ENCODE measurements at places on chromosomes 2 and 18.
A peak's percentile ranks its signal among the peaks of the same experiment; 100 is the strongest.

- DNase-seq, result peak; percentile 9
Measured at GRCh38 chr2:183035298-183035953, 2.8 kb downstream of the NCKAP1 start.

- DNase-seq, result no peak
Measured at GRCh38 chr2:175181877-175182308, 383 bp upstream of the ATP5MC3 start.

- no peak for DNase-seq
Measured at GRCh38 chr18:67846422-67847098, 330.0 kb upstream of the DSEL start.

GRCh38 chr2:232772531-232772930 lies 3.8 kb downstream of the KCNJ13 start:
- no peak for DNase-seq

DNA sequence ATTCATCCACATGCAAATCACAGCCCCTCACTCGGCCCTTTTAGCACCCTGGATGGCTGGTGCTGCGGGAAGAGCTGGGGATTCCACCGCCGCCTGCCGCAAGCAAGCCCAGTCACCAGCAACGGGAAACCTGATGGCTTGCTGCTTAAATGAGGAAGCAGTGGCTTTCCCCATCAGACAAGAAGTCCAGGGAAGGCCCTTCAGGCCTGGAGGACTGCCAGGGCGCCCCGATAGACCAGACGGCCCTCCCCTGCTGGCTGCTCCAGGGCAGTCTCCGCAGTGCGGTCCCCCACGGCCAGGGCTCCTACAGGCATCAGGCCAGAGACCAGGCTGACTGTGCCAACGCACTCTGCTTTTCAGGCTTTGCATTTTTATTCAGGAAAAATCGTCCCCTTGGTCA lies 439.1 kb downstream of the EIPR1 start:
- no peak for DNase-seq

DNA sequence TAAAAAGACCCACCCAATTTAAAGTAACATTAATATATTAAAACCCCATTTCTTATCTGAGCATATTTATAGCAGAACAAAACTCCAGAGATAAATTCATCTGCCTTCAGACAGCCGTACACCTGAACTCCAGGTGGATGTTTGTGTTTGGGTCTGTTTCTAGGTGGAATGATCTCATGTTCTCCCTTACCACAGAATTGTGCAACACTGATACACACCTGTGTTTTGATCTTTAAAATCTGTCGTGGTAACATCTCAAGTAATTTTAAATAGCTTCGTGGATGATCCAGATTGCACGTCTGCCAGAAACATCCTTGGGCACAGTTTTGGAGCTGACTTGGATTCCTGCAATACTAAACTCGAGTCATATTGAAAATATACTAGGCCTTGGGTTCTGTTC lies 207.5 kb upstream of the FOSL2 start:
- DNase-seq, result no peak

DNA sequence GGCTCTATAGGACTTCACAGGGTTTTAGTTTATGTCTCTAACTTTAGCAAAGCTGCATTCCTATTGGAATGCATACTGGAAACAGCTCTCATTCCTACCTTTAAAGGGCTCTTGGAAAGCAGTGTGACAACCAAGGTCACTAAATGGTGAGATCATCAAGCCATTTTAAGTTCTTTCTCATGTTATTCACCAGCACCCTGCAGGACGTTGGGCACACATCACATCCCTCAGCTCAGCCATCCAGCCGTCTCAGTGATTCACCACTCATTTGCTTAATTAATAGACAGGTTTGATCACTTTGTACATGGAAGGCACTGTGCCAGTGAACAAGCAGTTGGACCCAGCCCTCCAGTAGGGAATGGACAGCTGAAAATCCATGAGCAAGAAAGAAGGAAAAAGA lies 32.2 kb upstream of the RBM44 start:
- DNase-seq, result no peak

GRCh38 chr18:9648431-9649163 lies 34.2 kb upstream of the PPP4R1 start:
- no peak for DNase-seq

GRCh38 chr18:26745288-26746181 lies 120.0 kb downstream of the AQP4 start:
- no peak for DNase-seq

GRCh38 chr18:3466872-3467271 lies 16.9 kb downstream of the TGIF1 start:
- DNase-seq, result no peak

DNA sequence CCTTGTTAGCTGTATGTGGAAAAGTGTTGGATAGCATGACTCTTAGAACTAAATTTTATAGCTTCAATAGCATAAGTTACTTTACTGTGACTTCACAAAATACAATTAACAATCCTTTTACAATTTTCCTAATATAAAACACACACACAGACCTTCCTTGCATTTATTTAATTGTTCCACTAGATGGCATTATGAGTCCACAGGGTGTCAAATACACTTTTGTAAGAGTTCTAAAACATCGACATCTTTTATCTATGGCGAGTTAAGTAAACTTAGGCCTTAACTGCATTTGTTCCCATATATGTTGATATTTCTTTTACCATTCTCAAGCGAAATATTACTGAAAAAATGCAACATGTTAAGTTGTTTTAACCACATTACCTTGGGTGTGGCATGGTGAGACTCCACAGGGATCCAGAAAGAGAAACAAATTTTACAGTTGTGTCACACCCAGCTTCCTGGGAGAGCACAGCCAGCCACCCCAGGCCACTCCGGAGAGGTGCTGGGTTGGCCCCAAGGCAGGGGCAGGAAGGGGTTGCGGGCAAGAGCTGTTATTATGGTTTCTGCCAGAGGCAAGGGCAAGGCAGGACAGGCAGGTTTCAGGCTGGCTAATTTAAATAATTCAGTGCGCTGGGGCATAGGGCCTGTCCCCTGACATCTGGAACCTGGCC lies 312.4 kb upstream of the MC4R start:
- no peak for DNase-seq

GRCh38 chr2:144920755-144921530 lies 401.0 kb upstream of the ZEB2 start:
- DNase-seq, result no peak

DNA sequence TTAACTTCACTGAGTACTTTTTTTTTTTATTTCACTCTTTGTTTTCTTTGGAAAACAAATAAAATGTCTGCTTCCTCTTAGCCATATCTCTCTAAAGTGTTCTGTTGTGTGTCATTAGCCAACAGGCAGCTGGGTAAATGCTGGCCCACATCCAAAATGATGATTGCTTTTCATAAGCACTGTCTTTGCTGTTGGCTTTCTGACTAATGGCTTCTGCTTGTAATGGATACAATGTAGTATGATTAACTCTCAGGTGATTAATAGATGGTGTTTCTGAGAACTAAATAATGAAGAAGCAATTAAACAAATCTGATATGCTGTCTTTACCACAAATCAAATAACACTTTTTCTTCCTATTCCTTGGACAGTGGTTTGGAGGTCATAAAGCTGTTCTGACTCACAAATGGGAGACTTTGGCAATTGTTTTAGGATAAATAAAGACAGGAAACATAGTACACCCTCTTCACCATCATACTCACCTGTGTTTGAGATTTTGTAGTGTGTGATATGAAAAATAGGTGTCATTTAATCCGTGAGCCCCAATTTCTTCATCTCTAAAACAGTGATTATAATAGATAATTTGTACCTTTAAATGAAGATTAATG lies 888.4 kb downstream of the TSN start:
- no peak for DNase-seq

GRCh38 chr2:100193291-100193710 lies 50.9 kb upstream of the AFF3 start:
- DNase-seq, result peak; percentile 45

DNA sequence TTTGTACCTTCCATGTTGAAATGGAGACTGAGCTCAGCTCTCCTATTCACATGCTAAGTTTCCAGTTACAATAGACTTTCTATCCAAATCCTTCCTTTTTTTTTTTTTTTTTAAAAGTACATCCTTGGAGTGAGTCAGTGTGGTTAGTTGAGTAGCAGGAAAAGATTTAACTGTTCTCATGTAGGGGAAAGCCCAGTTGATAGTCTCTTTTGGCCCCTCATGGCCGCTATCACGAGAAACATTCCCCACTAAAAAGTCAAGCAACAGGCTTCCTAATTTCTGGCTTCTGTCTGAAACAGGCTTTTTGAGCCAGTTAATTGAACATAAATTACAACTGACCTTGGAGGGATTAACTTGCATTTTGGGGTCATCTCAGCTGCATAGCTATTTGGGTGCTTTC lies 161.3 kb downstream of the MEIS1 start:
- no peak for DNase-seq

- DNase-seq, result no peak
Measured at GRCh38 chr2:105321875-105322646, 7.5 kb downstream of the TGFBRAP1 start.

DNA sequence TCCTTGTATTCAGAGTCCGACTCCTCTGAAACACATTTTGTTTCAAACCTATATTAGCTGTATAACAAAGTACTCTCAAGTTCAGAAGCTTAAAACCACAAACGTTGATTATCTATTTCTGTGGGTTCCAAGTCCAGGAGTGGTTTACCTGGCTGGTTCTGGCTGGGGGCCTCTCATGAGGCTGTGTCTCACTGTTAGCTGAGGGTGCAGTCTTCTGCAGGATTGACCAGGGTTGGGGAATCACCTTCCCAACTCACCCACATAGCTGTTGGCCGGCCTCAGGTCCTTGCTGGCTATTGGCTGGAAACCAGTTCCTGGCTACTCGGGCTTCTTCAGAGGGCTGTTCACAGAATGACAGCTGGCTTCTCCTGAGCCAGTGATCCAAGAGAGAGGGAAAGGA lies 18.0 kb upstream of the ATIC start:
- no peak for DNase-seq

DNA sequence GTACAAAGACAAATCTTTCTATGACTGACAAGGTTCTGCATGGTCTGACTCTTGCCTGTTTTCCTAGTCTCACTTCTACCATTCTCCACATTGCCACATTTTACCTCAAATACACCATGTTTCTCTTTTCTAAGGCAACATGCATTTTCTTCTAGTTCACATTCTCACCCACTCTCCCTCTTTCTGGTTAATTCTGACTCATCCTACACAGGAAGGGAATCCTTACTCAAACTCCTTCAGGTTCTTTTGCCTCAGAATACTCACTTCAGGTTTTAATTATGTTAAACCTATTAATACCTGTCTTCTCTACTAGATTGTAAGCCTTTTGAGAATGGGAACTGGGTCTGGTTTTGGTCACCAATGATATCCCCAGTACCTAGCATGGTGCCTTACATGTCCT lies 47.2 kb downstream of the MAP2 start:
- DNase-seq, result no peak

GRCh38 chr2:121858369-121858768 lies 102.9 kb downstream of the TSN start:
- no peak for DNase-seq

- no peak for DNase-seq
Measured at GRCh38 chr2:225074919-225075681, 32.8 kb upstream of the DOCK10 start.

DNA sequence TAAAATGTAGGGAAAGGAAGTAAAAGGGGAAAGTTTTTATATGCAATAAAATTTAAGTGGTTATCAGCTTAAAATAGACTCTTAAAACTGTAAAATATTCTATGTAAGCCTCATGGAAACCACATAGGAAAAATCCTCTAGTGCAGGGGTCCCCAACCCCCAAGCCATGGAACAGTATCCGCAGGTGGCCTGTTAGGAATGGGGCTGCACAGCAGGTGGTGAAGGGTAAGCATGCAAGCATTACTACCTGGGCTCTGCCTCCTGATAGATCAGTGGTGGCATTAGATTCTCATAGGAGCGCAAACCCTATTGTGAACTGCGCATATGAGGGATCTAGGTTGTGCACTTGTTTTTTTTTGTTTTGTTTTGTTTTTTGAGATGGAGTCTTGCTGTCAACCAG lies 1409.3 kb upstream of the CDH2 start:
- no peak for DNase-seq

DNA sequence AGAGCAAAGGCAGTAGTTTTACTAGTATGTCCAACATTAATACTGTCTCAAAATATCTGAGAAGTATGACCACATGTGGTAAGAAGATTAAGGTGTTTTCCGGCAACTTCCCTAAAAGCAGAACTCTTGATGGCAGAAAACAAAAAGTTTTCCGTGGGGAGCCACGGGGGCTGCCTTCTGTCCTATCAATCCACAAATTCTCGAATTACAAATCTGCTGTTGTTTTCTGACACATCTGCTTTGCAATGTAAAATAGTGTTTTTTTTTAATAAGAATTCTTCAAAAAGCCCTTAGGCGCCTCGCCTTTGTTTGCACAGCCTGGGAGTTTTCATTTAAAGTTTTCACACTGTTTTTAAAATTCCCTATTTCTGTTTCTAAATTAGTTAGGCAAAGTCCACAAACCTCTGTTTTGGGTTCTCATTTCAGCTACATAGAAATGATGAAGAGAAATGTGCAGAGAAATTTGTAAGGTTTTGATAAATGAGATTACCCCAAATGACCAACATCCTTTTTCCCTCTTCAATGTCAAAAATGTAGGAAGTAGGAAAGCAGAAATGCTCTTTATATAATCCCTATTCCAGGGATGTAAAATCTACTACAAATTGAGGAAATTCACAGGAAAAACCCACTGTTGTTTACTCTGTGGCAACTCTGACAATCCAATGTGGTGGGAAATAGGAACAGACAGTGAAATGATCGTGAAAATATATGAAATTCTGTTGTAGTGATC lies 385.8 kb downstream of the ZEB2 start:
- DNase-seq, result no peak

DNA sequence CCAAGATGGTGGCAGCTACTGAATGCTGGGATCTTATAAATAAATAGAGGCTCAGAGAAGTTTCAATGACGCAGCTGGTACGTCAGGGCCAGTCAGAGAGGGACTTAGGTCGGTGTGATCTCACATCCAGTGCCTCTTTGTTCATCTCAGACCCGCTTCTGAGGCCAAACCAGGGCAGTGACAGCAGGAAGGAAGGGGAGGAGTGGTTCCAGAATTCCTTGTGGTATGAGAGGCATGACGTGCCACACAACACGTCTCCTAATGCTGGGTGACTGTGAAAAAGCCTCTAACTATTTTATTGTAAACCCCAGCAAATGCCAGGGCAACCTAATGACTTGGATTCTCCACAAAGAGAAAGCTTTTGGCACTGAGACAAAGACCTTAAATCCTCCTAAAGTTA lies 423.3 kb downstream of the LPIN1 start:
- DNase-seq, result no peak

- DNase-seq, result no peak
Measured at GRCh38 chr2:233084488-233084887, 24.3 kb downstream of the INPP5D start.

GRCh38 chr2:86044045-86044444 lies 61.6 kb downstream of the POLR1A start:
- no peak for DNase-seq

GRCh38 chr2:15738225-15738546 lies 146.5 kb downstream of the DDX1 start:
- no peak for DNase-seq
